Renal cortex interstitium (tissue), 15 donors: ENCODE measurements at places on chromosomes 6 and 20. TPM values are rescaled to one million over a fixed set of nuclear protein-coding genes. Genes with fewer than 3 reads are reported as not detected.

SIGLEC1 gene
- polyA plus RNA-seq: 0.61 TPM

ANGPT4 gene
- polyA plus RNA-seq: 0.40 TPM

BMP7 gene
- 73.3 TPM for polyA plus RNA-seq

CLPSL1 gene
- 1.3 TPM for polyA plus RNA-seq

WFDC10B gene
- polyA plus RNA-seq: not detected

- DNase-seq: no peak
Measured at GRCh38 chr6:43926634-43927531, 156.9 kb downstream of the VEGFA start.

- no peak for DNase-seq
Measured at GRCh38 chr6:165950316-165950715, 217.3 kb downstream of the TBXT start.

DNA sequence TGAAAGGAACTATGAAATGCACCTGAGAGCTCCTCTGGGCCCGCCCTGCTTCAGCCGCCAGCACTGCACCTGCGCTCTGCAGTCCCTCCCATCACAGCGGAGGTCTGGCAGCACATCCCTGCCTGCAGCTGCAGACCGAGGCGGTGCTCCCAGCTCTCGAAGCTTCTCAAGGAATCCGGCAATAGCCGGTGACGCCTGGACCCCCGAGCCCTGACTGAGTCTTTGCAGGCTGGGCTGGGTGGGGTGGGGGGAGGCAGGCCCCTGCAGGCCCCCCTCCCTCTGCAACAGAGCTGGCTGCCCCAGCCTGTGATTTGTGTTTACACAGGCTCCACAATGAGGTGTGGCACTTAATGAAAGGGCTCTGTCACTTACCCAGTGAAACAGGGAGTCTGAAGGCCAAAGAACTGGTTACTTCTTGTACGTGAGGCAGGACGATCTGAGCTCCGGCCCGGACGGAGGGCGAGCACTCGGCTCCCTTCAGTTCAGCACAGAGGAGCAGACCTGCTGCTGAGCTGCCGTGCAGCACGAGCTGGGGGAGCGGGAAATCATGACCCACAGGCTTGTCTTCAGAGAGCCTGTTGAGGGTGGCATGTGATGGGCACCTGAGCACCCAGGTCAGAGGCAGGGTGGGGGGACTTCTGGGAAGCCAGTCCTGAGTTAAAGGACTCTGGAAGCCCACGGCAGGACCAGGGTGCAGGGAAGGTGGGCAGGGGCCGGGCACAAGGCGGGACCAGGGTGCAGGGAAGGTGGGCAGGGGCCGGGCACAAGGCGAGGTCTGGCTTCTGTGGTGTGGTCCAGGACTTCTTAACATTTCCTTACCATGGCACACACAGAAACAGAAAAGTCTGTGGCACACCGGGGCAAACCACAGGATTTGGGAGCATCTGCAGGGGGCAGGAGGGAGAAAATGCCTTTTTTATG, 192.3 kb upstream of the THBS2 start:
- DNase-seq: no peak

- DNase-seq: no peak
Measured at GRCh38 chr6:106308985-106309384, 16.6 kb downstream of the ATG5 start.

GRCh38 chr6:160737934-160738333, 35.9 kb downstream of the PLG start:
- DNase-seq: no peak

GRCh38 chr6:21284166-21284565, 309.4 kb upstream of the SOX4 start:
- DNase-seq: no peak
